ENCODE measurements at places on chromosomes 12 and 14.

DNA sequence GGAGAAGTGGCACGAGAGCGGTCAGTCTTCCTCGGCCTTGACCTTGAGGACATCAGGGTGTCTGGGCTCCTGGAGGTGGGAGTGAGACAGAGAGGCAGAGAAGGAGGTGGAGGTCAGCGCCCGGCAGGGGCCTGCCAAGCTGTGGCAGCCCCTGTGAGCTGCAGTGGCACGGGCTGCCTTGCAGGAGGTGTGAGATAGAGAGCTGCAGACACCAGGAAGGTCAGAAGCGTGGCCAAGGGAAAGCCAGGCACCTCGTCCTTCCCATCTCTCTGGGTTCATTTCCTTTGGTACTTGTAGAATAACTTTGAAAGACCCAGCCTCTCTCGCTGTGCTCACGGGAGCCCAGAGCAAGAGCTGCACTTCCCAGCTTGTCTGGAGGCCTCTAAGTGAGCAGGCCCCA lies 98.1 kb downstream of the TSPAN9 start:
- DNase-seq = no peak

DNA sequence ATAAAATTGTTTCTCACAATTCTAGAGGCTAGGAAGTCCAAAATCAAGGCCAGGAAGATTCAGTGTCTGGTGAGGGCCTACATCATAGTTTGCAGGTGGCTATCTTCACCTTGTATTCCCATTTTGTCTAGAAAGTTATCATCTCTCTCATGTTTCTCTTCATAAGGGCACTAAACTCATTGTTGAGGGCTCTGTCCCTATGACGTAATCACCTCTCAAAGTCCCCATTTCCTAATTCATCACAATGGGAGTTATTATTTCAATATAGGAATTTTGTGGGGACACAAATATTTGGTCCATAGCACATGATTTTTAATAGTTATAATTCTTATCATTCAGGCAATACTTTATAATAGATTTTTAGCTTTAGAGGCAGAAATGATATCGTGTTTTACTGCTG lies 1509.2 kb upstream of the SEL1L start:
- no peak for DNase-seq

DNA sequence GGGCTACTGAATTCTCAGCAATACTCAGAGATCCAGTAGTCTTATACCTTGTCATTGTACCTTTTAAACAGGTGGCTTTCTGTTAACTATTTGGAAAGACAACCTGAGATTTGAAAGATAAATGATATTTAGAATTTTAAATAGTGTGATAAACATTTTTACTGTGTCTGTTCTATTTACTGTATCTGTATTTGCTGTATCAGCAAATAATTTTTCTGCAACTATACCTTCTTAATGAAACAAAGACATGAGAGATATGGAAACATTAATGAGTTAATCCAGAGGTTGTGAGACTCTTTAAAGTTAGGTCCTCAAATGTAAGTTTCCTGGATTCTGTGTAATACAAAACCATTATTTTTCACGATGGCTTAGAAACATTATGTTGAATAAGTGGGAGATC lies 249.6 kb downstream of the CCDC59 start:
- no peak for DNase-seq

DNA sequence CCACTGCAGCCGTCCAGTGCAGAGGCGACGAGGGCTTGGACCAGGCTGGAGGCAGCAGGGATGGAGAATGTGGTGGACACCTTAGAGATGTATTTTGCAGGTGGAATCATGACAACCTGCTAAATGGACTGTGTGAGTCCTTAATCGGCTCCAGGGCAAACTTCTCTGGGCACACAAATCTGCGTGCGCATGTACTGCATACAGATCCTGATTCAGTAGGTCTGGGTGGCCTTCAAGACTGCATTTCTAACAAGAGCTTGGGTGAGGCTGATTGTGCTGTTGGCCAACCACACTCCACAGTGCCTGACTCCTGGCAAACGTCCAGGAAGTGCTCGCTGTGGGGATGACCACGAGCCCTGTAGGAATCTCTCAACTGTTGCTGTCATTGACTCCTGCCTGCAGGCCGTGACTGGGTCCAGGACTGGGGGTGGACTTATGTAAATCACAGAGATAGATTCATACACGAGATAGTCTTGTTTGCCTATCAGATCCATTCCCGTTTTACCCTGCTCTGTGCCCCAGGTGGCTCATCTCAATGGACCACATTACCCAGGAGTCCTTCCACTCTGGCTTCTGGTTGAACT lies 27.2 kb downstream of the JDP2 start:
- no peak for DNase-seq

DNA sequence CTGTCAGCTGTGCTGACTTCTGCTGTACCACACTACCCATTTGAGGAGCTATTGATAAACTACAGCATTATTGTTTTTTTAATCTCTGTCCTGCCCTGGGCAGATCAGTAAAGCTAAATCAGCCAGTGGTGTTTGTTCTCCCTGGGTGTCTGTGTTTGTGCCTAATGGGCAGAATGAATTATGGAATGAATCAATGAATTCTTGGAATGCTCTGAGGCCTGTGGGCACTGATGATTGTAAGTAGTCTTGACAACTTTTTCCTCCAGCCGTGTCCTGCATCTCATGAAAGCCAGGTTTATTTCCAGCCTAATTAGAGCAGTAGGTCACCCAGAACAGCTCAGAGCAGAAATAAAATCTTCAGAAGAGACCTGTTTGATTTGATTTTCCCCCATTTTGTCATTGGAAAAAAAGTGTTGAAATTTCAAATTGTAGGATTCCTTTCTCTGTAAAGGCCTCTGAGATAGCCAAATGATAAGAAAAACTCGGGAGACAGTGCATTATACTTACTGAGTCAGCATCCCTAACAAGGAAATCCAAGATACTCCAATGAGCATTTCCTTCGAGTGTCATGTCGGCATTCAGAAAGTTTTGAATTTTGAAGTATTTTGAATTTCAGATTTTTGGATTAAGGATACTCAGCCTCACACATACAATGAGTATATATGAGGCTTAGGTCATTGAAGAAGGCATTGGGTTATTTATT lies 19.4 kb upstream of the EVL start:
- DNase-seq = no peak

GRCh38 chr12:132559652-132560363 lies 50.6 kb downstream of the LRCOL1 start:
- no peak for DNase-seq

DNA sequence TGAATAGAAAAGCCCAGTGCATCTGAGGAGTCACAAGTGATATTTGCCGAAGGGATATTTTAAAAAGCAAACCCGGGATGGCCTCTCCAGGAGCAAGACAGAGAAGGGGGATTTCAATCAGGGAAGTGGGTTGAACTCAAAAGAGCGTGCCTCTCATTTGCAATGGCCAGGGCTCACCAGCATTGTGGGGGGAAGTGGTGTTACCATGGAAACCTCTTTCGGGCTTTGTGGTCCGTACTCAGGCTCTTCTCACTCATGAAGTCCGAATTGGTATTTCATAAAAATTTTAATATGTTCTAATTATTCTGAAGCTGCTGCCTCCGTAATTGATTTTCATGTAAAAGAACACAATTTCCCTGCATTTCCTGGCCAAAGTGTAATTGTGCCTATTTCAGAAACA lies 79.8 kb downstream of the SLC15A4 start:
- DNase-seq = no peak

DNA sequence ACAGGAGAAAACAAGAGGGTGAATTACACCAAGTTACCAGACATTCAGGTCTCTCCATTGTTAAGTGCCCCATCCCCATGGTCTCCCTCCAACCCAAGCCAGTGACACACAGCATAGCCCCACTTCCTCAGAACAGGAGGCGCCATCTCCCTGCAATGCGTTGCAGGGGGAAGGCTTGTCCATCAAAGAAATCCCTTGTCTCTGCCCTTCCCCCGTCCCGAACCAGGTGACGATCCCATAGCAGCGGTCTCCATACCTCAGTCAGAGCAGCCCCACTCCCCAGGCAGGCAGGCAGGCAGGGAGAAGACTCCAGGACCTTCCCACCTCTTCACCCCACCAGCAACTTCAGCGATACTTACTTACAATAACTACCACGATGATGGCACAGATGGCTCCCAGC lies 5.9 kb downstream of the VAMP1 start:
- DNase-seq = no peak

DNA sequence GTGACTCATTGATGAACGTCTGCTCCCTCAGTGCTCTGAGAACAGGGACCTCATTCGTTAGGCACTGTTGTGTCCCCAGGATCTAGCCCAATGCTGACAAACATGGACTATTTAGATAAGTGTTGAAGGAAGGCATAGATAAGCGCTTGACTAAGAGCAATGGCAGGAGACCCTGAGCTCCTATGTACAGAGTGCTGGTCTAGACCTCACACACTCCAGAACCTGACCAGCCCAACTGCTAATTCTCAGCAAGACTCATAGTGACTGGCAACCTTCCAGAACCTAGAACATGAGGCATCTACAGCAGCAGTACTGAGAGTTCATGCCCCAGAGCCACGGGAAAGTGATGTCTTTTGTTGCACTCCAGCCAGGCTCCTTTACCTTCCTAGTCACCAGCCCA lies 69.2 kb downstream of the CRACR2A start:
- no peak for DNase-seq
